ENCODE measurements at places on chromosomes 3 and 15.

GRCh38 chr3:150394606-150395005, 13.5 kb upstream of the TSC22D2 start:
- no peak for DNase-seq

DNA sequence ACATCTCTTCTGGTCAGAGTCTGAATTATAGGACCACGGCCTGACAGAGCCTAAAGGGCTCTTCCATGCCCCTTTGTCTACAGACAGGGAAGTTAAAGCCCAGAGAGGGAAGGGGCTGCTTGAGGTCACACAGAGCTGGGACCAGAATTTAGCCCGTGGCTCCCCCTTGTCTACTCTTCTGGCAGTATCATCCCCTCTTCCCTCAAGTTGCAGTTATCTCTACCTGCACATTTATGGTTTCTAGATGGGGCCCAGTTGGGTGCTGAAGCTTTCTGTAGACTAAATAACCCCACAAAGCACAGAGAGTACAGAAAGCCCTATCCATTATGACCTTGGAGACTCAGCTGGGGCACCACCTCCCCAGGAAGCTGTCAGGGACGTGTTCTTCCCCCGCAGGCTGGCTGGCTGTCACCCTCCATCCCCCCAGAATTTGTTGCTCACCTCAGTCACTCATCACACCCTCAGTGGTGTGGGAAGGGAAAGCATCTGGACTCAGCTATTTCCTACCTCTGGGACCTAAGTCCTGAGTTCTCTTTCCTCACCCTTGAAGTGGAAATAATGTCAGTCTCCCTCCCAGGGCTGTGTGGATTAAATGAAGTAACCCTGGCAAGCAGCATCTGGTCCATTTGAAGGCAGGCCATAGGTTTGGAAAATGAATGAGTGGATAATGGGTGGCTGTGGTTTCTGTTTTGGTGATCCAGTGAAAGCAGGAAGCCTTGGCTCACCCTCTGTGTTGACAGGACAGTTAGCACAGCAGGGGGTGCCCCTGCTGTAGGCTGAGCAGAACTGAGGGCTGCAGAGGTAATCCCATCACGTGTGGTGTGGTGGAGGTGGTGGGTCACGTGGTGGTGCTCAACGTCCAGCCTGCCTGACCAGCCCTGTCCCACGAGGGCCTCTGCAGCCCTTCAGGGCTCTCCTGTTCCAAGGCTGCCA, 16.3 kb downstream of the ACOX2 start:
- DNase-seq = no peak

GRCh38 chr15:85151861-85152260, 170.2 kb downstream of the PDE8A start:
- DNase-seq = no peak

- DNase-seq = no peak
Measured at GRCh38 chr15:92634060-92634459, 21.5 kb downstream of the FAM174B start.
